Right atrium auricular region (tissue), 2 donors: ENCODE measurements at places on chromosomes 6 and 20. TPM values are rescaled to one million over a fixed set of nuclear protein-coding genes. Genes with fewer than 3 reads are reported as not detected.

Gene ANGPT4
- total RNA-seq = not detected

DNA sequence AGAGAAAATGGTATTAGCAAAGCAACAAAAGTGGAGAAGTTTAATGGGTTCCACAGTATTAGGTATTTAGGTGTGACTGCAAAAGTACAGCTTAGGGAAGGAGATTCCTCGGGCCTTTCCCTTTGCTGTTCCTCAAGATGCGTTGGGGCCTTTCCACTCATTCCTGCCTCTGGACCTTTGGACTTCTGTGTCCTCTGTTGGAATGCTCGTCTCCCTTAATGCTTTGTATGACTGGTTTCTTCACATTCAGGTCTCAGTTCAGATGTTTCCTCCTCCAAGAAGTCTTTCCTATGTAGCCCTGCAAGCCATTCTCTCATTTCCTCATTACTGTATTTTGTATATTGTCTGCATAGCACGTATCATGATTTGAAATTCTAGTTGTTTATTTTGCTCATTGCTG, 39.6 kb downstream of the CTNNBL1 start:
- no peak for DNase-seq
- H3K4me3 ChIP-seq = no peak overlapping the region
- H3K27ac ChIP-seq = no peak overlapping the region

Gene IER3
- total RNA-seq = 144 TPM

Gene PRICKLE4
- total RNA-seq = 5.6 TPM

GRCh38 chr6:78688668-78689067, 178.7 kb upstream of the IRAK1BP1 start:
- DNase-seq = no peak
- H3K36me3 ChIP-seq = no peaks in the 10 kb centered on the region
- no peaks in the 10 kb centered on the region for H3K4me1 ChIP-seq
- no peak overlapping the region for H3K27ac ChIP-seq

DNA sequence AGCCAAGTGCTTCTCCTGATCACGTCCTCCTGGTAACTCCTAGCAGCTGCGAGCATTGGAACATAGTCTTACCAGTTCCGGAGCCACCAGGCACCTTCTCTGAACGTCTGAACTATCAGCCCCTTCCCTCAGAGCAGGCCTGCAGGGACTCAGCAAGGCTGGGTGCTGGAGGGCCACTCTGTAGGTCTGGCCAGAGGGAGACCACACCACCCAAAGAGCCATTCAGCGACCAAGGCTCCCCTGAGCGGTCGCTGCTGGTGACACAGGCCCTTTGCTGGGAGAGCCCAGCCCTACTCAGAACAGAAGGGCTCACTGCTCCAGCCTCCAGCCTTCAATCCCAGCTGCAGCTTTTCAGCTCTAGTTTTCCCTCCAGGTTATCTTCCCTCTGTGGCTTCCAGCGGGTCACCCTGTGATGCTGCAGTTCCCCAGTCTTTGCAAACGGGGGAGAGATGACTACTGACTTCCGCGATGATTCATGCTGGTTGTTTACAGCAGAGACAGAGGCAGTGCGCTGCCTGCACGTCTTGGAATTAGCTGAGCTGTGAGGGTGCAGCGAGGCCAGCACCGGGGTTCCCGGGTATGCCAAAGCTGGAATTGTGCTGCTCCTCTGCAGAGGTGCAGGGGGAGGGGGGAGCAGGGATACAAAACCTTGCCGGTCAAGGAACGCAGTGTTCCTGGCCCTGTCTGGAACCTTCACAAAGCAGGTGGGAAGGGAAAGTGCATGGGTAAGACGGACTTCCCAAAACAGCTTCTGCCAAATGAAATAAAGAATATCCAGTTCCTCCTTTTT, 161.4 kb downstream of the LY86 start:
- peak; percentile 85 for DNase-seq
- H3K36me3 ChIP-seq = no peaks in the 10 kb centered on the region
- peaks cover 59% of the 10 kb centered on the region for H3K4me1 ChIP-seq
- H3K27me3 ChIP-seq = no peaks in the 10 kb centered on the region
- H3K27ac ChIP-seq = peak overlapping the region; percentile 84
- no peak overlapping the region for H3K4me3 ChIP-seq

GRCh38 chr6:41252401-41253169, 24.4 kb downstream of the TREML4 start:
- H3K27me3 ChIP-seq = no peaks in the 10 kb centered on the region
- H3K4me1 ChIP-seq = no peaks in the 10 kb centered on the region
- no peak for DNase-seq

Gene DLK2
- 1.3 TPM for total RNA-seq

DNA sequence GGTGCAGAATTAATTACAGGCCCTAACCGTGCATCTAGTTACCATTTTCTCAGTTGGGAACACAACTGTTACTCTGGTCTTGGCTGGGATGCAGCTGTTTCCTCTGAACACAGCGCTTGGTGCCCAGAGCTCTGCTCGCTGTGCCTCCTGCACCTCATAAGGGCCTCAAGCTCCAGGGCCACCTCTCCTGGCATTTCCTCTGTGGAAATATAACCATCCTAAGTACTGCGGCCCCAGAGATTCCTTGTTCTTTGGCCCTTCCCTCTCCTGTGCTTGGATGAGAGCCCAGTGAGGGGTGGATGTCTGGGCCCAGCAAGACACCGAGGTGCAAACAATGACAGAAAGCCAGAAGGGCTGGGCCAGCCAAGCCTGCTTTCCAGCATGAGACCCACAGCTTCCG, 169.9 kb upstream of the CST7 start:
- H3K4me3 ChIP-seq = no peak overlapping the region
- H3K27ac ChIP-seq = no peak overlapping the region
- no peaks in the 10 kb centered on the region for H3K36me3 ChIP-seq
- no peaks in the 10 kb centered on the region for H3K27me3 ChIP-seq

- H3K4me1 ChIP-seq = no peaks in the 10 kb centered on the region
- H3K27me3 ChIP-seq = no peaks in the 10 kb centered on the region
- no peak for DNase-seq
- no peaks in the 10 kb centered on the region for H3K36me3 ChIP-seq
These were observed 30.1 kb upstream of the ARFGEF2 start for GRCh38 chr20:48891235-48892048.

Gene HDGFL1
- total RNA-seq = not detected

GRCh38 chr6:157471895-157472686, 91.1 kb downstream of the ZDHHC14 start:
- DNase-seq = no peak
- no peak overlapping the region for H3K4me3 ChIP-seq
- H3K4me1 ChIP-seq = no peaks in the 10 kb centered on the region
- H3K27me3 ChIP-seq = no peaks in the 10 kb centered on the region
- H3K36me3 ChIP-seq = no peaks in the 10 kb centered on the region

- peak overlapping the region; percentile 92 for H3K27ac ChIP-seq
- peak overlapping the region; percentile 95 for H3K4me3 ChIP-seq
- H3K36me3 ChIP-seq = no peaks in the 10 kb centered on the region
- H3K27me3 ChIP-seq = no peaks in the 10 kb centered on the region
These were observed 1.1 kb upstream of the PLCB1 start for GRCh38 chr20:8130840-8131526.

Gene ADGRB3
- 2.4 TPM for total RNA-seq

Gene NKX2-4
- not detected for total RNA-seq

DNA sequence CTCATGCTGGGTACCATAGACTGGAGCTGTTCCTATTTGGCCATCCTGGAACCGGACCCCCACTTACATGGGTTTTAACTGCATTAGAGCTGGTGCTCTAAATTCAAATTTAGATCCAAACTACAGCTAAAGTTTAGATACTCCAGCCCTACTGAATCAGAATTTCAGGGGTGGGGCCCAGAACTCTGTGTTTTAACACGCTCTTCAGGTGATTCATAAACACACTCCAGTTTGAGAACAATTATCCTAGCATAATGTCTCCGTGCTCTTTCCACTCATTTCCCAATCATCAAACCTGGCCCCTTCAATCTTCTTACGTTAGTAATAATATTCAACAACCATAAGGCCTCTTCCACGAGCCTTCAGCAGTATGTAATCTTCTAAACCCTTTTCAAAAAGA, 15.3 kb downstream of the TRPC4AP start:
- DNase-seq = no peak
- H3K36me3 ChIP-seq = peaks cover 23% of the 10 kb centered on the region
- H3K27ac ChIP-seq = no peak overlapping the region
- no peaks in the 10 kb centered on the region for H3K4me1 ChIP-seq
- H3K27me3 ChIP-seq = no peaks in the 10 kb centered on the region

Gene OR5V1
- total RNA-seq = not detected

GRCh38 chr6:130494729-130495128, 128.9 kb downstream of the TMEM200A start:
- no peaks in the 10 kb centered on the region for H3K4me1 ChIP-seq
- H3K4me3 ChIP-seq = no peak overlapping the region
- H3K27me3 ChIP-seq = no peaks in the 10 kb centered on the region
- DNase-seq = no peak

Gene ZBP1
- not detected for total RNA-seq

- H3K27me3 ChIP-seq = no peaks in the 10 kb centered on the region
- H3K27ac ChIP-seq = no peak overlapping the region
- no peak for DNase-seq
- H3K4me3 ChIP-seq = no peak overlapping the region
- no peaks in the 10 kb centered on the region for H3K36me3 ChIP-seq
- no peaks in the 10 kb centered on the region for H3K4me1 ChIP-seq
These were observed 315.9 kb downstream of the TFAP2A start for GRCh38 chr6:10098756-10099528.

Gene CITED2
- total RNA-seq = 208 TPM

- no peaks in the 10 kb centered on the region for H3K36me3 ChIP-seq
- no peak overlapping the region for H3K4me3 ChIP-seq
- no peaks in the 10 kb centered on the region for H3K27me3 ChIP-seq
- no peaks in the 10 kb centered on the region for H3K4me1 ChIP-seq
These were observed 19.1 kb downstream of the SLC24A3 start for GRCh38 chr20:19231359-19232035.

Gene MLN
- total RNA-seq = not detected

Gene FBXL4
- total RNA-seq = 20.6 TPM

Gene KIF25
- not detected for total RNA-seq

Gene PRDM13
- total RNA-seq = not detected

Gene CRISP2
- not detected for total RNA-seq

Gene LINC00237
- total RNA-seq = not detected

- DNase-seq = no peak
- H3K4me3 ChIP-seq = no peak overlapping the region
- H3K4me1 ChIP-seq = no peaks in the 10 kb centered on the region
- no peaks in the 10 kb centered on the region for H3K27me3 ChIP-seq
These were observed 209.4 kb upstream of the JAG1 start for GRCh38 chr20:10883166-10883565.

GRCh38 chr6:45423111-45423823, 45.5 kb upstream of the SUPT3H start:
- peaks cover 27% of the 10 kb centered on the region for H3K27me3 ChIP-seq
- H3K27ac ChIP-seq = peak overlapping the region; percentile 51
- no peaks in the 10 kb centered on the region for H3K36me3 ChIP-seq
- peaks cover 47% of the 10 kb centered on the region for H3K4me1 ChIP-seq
- DNase-seq = no peak
- H3K4me3 ChIP-seq = peak overlapping the region; percentile 63

- no peak overlapping the region for H3K4me3 ChIP-seq
- no peaks in the 10 kb centered on the region for H3K27me3 ChIP-seq
- DNase-seq = no peak
- no peaks in the 10 kb centered on the region for H3K4me1 ChIP-seq
- no peaks in the 10 kb centered on the region for H3K36me3 ChIP-seq
These were observed 729.5 kb downstream of the KIF16B start for GRCh38 chr20:15843777-15844176.

Gene BAG2
- total RNA-seq = 12.3 TPM

DNA sequence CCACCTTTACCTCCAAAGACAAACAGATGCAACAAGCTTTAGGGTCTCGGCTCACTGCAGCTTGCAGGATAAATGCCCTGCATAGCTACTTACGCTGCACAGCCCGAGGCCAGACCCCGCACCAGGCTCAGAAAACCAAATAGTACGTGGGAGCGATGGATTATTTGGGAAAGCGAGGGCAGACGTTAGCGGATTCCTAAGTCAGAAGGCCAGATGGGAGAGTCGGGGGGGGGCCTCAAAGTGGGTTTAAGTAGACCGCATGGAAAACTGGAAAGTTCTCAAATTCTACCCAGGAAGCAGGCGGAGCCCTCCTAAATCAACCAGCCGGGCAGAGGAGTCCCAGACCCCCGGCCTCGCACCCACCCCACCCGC, 382 bp downstream of the SFT2D1 start:
- peaks cover 48% of the 10 kb centered on the region for H3K4me1 ChIP-seq
- no peaks in the 10 kb centered on the region for H3K27me3 ChIP-seq
- H3K4me3 ChIP-seq = peak overlapping the region; percentile 98
- DNase-seq = no peak
- peak overlapping the region; percentile 95 for H3K27ac ChIP-seq

DNA sequence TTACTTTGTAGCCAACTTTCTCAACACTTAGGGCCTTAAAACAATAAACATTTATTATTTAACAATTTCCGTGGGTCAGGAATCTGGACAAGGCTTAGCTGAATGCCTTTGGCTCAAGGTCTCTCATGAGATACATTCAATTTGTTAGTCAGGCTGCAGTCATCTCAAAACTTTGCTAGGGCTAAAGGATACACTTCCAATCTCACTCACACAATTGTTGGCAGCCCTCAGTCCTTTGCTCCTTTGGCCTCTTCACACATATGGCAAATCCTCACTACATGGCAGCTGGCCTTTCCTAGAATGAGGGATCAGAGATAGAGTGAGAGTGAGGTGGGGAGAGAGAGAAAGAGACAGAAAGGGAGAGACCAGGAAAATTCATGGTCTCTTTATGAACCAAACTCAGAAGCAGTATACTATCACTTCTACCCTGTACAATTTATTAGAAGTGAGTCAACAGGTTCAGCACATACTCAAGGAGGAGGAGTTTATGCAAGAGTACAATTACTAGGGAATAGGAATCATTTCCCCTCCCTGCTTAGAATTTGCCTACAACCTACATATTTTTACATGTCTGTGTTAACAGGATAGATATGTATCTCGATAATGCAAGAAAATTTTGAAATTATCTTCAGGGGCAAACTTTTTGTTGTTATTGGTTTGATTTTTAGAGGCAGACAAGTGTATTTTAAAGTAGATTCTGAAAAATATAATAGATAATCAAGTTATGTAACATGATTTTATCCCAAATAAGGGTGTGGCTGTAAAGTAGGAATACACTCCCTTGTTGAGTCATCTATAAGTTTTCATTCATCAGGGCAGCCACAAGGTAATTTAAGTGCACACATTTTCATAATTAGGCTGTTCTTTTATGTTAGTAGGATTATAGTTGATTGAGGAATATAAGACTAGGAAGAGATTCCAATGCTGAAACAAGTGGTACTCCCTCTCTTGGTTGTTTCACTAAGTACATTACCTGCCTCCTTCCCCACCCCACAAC, 85.9 kb upstream of the HMGCLL1 start:
- H3K36me3 ChIP-seq = no peaks in the 10 kb centered on the region
- H3K4me3 ChIP-seq = no peak overlapping the region
- no peaks in the 10 kb centered on the region for H3K27me3 ChIP-seq
- no peak overlapping the region for H3K27ac ChIP-seq
- H3K4me1 ChIP-seq = no peaks in the 10 kb centered on the region
- DNase-seq = no peak
